IMR-90 (cell line): ENCODE measurements at places on chromosomes 3 and 15. TPM values are rescaled to one million over a fixed set of nuclear protein-coding genes. Genes with fewer than 3 reads are reported as not detected.

STAB1 gene
- not detected in 2 replicates for total RNA-seq

GMPPB gene
- 35.8 and 37.3 TPM in 2 replicates for total RNA-seq

GRM2 gene
- under 0.01 TPM in 2 replicates for total RNA-seq

UROC1 gene
- total RNA-seq: not detected in 2 replicates

GP5 gene
- under 0.01 TPM in 2 replicates for total RNA-seq
